ENCODE measurements at places on chromosomes 16 and 17.

DNA sequence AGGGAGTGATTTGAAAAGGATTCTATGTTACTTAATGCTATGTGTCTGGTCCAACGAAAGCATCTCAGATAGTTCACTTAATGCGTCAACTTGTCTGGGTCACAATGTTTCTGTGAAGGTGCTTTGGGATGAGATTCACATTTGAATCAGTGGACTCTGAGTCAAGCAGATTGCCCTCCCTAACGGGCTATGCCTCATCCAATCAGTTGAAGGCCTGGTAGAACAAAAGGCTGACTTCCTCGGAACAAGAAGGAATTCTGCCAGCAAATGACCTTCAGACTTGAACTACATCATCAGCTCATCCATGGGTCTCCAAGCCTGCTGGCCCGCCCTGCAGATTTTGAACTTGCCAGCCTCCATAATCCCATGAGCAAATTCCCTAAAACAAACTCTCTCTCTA lies 15.2 kb downstream of the EMP2 start:
- no peak for DNase-seq

GRCh38 chr16:62989480-62989879 lies 953.2 kb upstream of the CDH8 start:
- DNase-seq: no peak

DNA sequence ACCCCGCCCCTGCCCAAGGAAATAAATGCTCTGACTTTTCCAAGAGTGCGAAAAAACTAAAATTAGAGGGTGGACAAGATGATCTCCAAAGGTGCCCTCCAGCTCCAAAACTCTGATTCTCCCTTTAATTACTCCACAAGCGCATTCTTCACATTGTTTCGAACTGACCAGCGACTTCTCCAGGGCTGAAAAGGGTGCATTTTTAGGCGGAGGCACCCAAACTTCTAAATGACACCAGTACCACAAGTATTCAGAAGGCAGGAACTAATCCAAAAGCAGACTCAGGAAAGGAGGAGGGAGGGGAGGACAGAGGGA lies 750 bp downstream of the ZFHX3 start:
- no peak for DNase-seq

- DNase-seq: peak; percentile 86
Measured at GRCh38 chr17:35368081-35368830, 5.2 kb downstream of the SLFN11 start.

DNA sequence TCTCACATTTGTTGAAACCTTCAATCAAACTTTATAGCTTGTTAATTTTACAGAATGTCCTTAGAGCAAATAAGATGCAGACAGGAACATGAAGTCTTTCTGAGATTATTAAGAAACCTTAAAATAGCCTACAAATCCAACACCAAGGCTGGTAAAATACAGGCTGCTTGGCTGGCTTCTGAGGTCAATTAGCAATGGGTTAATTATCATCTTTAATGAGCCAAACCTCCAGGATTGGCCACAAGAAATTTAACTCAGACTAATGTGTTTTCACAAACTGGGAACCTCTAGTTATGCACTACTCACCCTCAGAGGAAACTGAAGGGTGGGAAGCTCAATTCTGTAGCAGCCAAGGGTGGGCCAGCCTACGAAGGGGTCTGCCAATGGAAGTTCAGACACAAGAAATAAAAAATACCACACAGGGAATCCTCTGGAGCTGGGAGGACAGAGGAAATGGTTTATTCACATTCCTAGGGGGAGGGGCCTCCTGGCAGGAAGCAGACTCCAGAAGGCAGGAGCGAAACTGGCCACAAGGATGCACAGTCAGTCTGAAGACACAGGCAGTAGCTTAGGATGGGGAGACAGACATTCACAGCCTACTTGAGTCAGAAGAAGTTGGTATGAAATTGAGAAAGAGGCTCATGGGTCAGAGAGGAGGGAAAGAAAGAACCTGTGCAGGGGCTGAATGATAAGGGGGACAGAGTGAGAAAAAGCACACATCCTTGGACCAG lies 36.1 kb downstream of the HIC1 start:
- DNase-seq: no peak

- no peak for DNase-seq
Measured at GRCh38 chr17:9979463-9979995, 74.5 kb upstream of the RCVRN start.

- no peak for DNase-seq
Measured at GRCh38 chr17:50518384-50519023, 10.3 kb downstream of the MYCBPAP start.

GRCh38 chr17:68973098-68973846 lies 18.1 kb upstream of the ABCA8 start:
- DNase-seq: no peak

DNA sequence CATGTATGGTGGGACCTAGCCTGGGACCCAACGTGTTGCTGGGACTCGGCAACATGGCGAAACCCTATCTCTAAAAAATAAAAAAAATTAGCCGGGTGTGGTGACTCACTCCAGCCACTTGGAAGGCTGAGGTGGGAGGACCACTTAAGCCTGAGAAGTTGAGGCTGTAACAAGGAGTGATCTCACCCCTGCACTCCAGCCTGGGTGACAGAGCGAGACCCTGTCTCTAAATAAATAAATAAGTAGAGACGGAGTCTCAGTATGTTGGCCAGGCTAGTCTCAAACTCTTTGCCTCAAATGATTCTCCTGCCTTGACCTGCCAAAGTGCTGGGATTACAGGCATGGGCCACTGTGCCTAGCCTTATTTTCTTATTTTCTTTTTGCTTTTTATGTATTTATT lies 10.1 kb upstream of the CNP start:
- DNase-seq: no peak

DNA sequence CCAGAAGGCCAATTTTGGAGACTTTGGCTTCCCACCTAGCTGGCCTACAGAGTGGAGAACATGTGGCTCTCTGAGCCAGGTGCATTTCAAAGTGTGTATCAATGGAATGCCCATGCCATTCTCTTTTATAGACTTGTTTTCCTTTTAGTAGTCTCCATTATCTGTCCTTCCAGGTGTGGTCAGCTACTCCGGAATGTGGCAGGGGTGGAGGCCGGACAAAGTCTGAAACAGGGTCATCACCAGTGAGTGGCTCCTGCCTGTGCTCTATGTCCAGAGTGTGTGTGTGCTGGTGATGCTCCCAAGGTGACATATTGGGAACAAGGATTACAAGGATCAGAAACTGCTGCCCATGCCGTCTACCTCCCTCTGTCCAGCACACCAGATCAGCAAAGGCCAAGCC lies 3.8 kb upstream of the TMEM220 start:
- DNase-seq: no peak

- no peak for DNase-seq
Measured at GRCh38 chr16:30482366-30482765, 9.8 kb downstream of the ITGAL start.

- no peak for DNase-seq
Measured at GRCh38 chr16:50712560-50712898, 19.1 kb downstream of the NOD2 start.

DNA sequence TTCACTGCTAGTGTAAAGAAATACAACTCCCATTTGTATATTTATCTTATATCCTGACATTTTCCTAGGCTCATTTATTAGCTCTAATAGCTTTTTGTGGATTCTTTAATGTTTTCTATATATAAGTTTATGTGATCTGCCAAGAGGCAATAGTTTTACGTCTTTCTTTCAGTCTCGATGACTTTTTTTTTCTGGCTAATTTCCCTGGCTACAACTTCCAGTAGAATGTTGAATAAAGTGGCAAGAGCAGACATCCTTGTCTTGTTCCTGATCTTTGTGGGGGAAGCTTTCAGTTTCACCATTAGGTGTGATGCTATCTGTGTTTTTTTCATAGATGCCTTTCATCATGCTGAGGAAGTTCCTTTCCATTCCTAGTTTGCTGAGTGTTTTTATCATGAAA lies 43.9 kb upstream of the ABCA3 start:
- no peak for DNase-seq

DNA sequence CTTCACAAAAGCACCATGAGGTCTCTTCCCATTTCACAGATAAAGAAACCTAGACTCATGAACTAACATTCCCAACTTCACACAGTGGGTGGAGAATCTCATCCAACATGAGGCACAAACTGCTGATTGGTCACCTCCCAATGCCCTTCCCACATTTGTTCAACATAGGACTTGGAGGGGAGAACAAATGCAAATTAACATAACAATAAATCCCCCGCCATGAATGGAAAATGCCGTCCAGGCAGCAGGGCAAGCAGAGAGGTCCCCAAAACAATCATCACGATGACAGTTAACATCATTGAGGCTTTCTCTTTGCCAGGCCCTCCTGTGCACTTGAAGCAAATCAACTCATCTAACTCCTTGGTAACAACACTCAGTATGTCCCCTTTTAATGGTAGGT lies 185.3 kb downstream of the TMEM132E start:
- DNase-seq: no peak

DNA sequence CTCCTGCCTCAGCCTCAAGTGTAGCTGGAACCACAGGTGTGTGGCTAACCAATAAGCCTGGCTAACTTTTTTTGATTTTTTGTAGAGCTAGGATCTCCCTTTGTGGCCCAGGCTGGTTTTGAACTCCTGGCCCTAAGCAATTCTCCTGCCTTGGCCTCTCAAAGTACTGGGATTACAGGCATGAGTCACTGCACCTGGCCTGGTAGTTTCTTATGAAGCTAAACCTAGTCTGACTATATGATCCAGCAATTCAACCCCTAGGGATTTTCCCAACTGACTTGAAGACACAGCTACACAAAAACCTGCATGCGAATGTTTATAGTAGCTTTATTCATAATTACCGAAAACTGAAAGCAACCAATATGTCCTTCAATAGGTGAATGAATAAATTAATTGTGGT lies 176.2 kb upstream of the IRX3 start:
- no peak for DNase-seq

DNA sequence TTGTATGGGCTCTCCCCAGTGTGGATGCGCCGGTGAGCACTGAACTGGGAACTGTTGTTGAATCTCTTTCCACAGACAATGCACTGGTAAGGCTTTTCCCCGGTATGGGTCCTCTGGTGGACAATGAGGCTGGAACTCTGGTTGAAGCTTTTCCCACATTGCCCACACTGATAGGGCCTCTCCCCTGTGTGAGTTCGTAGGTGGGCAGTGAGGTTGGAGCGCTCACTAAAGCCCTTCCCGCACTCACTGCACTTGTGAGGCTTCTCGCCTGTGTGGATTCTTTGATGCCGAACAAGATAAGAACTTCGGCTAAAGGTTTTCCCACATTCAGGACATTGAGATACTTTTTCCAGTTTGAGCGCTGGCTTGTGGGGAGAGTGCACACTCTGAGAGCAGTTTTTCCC lies 17.8 kb downstream of the ZSCAN32 start:
- DNase-seq: no peak

DNA sequence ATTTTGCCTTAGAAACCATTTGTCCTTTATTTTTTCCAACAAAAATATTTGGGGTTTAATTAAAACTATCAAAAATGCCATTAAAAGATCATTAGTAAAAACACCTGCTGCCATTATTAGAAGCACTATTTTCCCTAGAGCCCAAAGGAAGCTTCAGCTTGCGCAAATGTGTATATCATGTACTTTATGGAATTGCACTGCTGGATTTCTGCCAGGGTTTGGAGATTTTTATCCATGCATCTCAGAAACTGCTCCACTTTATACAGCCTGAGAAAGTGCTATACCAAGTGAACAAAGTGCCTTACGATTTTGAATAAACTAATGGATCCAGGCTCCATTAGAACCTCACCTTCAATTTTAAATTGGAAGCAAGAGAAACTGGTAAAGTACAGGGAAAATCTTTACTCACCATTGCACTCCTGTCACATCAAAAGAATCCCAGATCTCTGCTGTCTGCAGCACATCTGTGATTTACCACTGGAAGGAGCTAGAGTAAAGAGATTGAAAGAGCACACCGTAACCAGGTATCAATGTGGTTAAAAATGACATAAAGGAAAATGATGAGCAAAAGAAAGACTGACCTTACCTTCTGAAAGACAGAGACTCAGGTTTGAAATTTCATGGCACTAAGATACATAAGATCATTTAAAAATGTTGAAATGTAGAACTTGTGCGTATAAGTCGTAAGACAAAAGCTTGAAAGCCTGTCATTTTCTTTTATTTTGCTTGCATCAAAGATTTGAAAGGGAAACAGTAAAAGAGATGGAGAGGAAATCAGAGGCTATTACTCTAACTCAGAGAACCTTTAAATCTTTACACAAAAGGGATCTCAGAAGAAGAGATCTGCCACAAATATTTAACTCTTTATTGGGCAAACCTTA lies 678.1 kb upstream of the GOT2 start:
- no peak for DNase-seq

GRCh38 chr16:50469744-50470321 lies 78.4 kb upstream of the NKD1 start:
- DNase-seq: no peak

DNA sequence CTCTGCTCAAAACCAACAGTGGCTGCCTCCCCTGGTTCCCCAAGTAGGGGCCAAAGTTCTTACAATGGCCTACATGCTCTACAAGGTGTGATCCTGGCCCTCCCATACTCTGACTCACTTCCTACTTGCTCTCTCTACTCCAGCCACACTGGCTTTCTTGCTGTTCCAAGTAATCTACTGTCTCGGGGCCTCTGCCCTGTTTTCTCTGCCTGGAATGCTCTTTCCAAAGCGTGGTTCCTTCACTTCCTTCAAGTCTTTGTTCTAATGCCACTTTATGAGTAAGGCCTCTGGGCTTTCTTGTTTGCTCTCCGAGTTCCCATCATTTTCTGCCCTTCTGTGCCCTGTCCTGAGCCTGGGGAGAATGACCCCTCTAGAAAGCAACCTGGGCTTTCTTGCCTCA lies 4.1 kb upstream of the CDH3 start:
- no peak for DNase-seq

DNA sequence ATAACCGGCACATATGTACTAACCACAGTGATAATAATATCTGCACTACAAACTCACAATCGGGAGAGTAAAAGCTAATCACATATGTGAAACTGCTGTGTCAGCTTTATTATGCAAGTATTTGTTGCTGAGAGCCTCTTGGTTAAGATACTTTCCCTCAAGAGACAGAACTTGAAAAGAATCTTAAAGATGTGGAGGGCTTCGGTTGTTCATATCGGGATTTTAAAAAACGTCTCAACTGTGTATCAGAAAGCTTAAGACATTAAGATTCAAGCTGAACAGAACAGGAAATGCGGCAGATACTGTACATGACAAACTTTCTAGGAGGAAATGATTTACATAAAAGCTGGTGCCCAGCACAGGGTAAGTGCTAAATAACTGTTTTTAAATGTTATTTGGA lies 27.5 kb upstream of the HLF start:
- DNase-seq: peak; percentile 14

- no peak for DNase-seq
Measured at GRCh38 chr17:14471052-14471451, 170.2 kb downstream of the HS3ST3B1 start.

DNA sequence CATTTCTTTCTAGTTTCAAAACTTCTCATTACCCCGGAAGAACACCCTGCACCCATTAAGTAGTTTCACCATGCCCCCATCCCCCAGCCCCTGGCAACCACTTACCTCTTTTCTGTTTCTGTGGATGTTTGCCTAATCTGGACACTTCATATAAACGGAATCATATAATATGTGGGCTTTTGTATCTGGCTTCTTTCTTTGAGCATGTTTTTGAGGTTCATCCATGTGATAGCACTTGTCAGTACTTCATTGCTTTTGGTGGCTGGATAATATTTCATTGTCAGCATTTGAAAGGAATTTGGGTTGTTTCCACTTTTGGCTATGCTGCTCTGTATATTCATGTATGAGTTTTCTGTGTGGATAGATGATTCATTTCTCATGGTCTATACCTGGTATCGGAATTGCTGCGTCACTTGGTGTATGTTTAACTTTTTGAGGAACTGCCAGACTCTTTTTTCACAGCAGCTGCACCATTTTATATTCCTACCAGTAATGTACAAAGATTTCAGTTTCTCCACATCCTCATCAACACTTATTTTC lies 30.0 kb upstream of the SLC5A10 start:
- no peak for DNase-seq

- no peak for DNase-seq
Measured at GRCh38 chr17:61116577-61116976, 283.1 kb upstream of the TBX2 start.
